ENCODE measurements at places on chromosomes 2 and 18. TPM values are rescaled to one million over a fixed set of nuclear protein-coding genes. Genes with fewer than 3 reads are reported as not detected.

ACVR2A gene
- total RNA-seq, result 3.0 TPM

CHRNG gene
- not detected for total RNA-seq

DNA sequence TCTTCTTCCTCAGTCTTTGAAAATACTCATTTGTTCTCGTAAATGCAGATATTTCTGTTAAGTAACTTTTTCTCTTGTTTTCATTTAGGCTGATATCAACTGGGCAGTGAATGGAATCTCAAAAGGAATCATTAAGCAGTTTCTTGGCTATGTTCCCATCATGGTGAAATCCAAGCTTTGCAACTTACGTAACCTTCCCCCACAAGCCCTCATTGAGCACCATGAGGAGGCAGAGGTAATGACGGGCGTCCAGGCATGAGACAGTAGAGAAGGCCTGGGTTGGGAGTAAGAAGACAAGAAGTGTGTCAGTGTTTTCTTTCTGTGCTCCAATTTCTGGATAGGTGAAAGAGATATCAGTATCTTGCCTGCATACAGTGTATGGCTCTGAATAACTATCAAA, 5.1 kb downstream of the POLR1B start:
- H3K4me3 ChIP-seq, result no peak overlapping the region
- no peak for DNase-seq
- H3K4me1 ChIP-seq, result peaks cover 5% of the 10 kb centered on the region
- H3K27ac ChIP-seq, result no peak overlapping the region

KCNIP3 gene
- not detected for total RNA-seq

DNA sequence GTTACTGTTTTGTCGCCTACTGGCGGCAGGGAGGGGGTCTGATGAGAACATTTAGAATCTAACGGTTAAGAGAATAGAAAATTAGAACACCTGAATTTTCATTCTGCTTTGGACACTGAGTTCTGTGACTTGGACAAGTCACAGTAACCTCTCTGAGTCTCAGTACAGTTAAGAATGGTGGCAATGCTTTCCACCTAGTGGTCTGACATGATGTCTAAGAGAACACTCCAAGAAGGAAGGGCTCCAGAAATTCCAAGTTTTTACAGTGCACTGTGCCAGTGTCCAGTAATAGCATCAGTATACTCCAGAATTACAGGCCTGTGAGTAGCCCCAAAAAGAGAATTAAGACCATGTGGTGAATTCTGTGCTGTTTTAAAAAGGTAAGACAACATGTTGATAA, 174.1 kb upstream of the ZFP36L2 start:
- no peaks in the 10 kb centered on the region for H3K27me3 ChIP-seq
- no peak overlapping the region for H3K4me3 ChIP-seq
- DNase-seq, result no peak
- H3K27ac ChIP-seq, result no peak overlapping the region
- H3K4me1 ChIP-seq, result peaks cover 38% of the 10 kb centered on the region
